NCI-H345 (cell line): ENCODE measurements at places on chromosomes 3 and 15.

GRCh38 chr3:149496891-149497290 lies 22.4 kb downstream of the TM4SF4 start:
- no peak for DNase-seq

- no peak for DNase-seq
Measured at GRCh38 chr15:51121118-51121517, 26.4 kb upstream of the TNFAIP8L3 start.

DNA sequence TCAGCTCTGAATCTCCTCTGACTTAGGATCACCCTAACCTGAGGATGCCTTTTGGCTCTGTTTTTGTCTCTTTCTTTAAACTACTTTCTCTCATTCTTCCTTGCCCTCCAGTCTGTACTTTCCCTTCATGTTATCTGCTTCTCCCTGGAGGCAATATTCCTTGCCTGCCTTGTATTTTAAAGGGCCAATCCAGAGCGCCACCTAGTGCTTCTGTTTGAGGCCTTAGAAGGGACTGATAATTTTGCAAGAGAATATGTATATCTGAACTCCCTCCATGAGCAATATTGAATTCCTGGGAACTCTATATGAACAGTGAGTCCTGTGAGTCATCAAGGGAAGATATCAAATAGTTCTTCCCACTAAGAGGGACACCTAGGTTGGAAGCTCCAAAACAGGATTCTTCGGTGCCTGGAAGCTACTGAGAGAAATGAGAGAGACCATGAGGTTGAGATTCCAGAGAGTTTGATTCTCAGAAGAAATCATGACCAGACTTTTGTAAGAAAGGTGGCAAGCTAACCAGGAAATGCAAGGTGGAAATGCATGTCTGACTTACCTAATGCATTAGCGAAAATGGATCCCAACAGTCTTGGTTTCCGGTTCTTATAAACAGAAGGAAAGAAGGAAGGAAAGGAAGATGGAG lies 203.8 kb upstream of the CD96 start:
- no peak for DNase-seq

DNA sequence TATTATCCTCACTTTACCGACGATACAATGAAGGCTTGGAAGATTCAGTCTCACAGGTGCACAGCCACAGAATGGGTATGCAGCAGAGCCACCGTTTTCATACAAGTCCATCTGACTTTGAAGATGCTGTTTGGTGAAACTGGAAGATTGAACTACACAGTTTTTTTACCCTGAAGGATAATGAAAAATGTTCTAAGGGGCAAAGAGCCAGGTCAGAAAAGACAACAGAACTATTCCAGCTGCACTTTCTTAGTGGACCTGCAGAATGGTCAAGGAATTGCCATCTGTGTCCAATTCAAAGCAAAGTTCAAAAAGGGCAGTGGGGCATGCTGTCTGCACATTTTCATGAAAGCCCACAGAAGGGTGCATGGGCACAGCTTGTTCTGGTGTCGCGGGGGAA lies 127.6 kb upstream of the PDZRN3 start:
- DNase-seq = no peak

- no peak for DNase-seq
Measured at GRCh38 chr3:125068265-125068664, 12.5 kb upstream of the HEG1 start.

DNA sequence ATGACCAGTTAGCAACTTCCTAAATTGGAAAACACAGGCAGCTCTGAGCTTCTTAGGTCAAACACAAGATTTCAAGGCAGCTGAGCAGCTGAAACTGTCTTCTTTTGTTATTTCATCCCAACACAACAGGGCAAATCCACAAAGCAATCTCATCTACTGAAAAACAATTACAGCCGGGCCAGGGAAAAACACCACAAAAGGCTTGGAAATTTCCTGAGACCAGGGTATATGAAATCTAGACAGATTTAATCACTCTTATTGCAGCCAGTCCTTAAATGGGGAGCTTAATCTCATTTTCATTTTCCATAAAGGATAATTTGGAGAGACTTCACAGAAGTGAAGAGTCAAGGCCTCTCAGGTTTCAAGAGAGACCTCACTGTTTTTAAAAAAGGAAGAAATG lies 181.8 kb downstream of the SSR3 start:
- DNase-seq = no peak

DNA sequence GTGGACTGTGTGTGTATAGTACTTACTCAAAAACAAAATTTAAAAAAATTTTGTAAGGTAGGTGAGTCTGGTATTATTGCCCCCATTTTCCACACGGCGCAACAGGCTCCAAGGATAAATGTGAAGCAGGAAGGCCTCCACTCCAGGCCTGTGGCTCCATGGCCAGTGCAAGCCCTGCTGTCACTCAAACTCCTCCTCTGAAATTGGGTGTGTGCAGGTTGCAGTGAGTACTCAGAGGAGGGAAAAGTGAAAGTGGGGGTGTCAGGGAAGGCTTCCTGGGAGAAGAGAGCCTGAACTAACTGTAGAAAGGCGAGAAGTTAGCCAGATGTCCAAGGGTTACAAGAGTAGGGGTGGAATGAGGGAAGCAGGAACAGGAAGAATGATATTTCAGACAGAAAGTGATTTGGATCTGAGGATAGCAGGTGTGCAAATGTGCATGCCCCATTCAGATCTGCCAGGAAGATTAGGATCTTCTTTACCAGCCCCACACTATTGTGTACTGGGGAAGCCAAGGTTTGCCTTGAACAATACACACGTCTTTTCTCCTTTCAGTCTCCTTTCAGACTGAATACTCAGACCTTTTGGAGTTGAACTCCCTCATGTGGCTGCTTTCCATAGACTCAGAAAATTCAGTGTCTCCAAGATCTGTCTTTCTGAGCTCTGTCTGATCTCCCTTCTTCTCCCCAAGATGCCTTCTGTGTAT lies 48.7 kb upstream of the RYK start:
- DNase-seq = no peak

- DNase-seq = no peak
Measured at GRCh38 chr3:71121429-71122167, 461.9 kb downstream of the FOXP1 start.

GRCh38 chr15:42465520-42466259 lies 25.3 kb downstream of the ZNF106 start:
- no peak for DNase-seq

- peak; percentile 87 for DNase-seq
Measured at GRCh38 chr3:168095611-168096209, at the start of gene GOLIM4. Gene GOLIM4 (minus strand): TSS chr3:168095924. CDS start chr3:168095285, 639 bp downstream.

- no peak for DNase-seq
Measured at GRCh38 chr3:97259263-97259662, 444.9 kb downstream of the EPHA6 start.

DNA sequence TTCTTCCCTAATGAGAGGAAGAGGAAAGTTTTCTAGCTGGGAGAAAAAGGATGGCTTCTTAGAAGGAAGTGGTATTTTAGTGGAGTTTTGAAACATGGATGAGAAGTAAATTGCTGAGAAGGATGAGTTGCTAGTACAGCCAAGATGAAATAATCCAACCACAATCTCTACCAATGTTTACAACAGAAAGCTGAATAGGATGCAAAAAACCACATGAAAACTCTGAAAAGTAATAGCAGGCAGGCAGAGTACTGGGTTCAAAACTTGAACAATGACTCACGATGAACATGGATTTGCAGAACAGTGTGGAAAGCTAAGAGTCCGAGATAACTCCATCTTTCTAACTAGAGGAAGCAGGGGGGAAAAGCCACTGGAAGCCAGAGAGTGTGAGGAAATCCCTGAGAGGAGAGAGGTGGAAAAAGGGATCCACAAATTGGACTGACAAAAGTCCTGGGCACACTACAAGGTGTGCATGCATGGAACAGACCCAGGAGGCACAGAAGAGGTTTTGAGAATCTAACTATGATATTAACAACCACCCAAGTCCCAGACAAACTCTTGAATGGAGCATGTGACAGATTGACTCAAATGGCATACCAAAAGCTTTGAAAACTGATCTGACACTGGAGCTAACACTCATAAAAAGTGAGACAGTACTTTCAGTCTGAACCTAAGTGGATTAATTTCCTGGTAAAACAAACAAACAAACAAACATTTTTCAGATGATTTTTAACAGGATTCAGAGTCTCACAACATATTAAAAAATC lies 76.7 kb downstream of the ST6GAL1 start:
- no peak for DNase-seq

DNA sequence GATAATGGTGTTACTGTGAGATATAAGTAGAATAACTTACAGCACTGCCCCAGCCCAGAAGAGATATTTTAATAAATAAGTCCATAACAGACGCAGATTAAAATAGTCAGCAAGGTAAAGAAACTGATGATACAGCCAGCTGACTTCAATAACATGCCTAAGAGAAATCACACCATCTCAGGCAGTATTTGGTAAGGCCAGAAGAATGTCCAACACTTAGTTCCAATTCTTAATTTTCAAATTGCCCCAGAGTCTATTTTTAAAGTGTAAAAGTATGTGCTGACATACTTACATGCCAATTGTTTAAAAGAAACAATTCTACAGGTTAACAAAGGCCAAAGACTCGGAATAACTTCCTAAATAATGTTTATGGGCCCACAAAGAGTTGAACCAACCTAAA lies 1.6 kb downstream of the GNB4 start:
- no peak for DNase-seq

- no peak for DNase-seq
Measured at GRCh38 chr3:17775073-17775472, 32.6 kb upstream of the TBC1D5 start.

DNA sequence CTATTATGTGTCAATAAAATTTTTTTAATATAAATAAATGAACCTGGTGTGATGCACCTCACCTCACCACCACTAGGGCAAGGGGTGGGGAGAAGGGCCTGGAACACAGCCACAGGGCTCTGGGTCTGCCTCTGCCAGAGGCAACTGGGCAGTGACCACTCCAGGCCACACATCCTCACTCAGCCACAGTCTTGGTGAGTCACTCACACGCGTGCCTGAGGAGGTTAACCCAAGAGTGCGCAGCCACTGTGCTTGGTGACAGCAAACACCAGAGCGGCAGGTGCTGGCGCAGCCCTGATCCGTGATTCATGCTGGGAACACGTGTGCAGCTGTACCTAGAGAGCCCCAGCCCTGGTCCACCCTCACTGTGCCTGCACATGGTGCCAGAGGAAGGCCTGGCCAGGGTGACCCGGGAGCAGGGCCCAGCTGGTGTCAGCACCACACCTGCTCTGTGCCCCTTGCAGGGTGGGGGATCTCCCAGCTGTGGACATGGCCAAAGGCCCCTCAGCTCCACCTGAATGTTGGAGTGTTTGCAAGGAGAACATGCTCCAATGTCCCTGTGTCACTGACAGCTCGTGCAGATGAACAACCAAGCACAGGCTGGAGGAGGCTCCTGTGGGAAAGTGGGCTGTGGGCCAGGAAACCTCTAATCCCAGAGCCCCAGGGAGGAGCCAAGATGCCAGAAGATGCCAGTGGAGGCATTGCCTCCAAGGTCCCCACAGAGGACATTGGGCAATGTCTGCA lies 2.1 kb downstream of the SLC41A3 start:
- DNase-seq = peak; percentile 49

DNA sequence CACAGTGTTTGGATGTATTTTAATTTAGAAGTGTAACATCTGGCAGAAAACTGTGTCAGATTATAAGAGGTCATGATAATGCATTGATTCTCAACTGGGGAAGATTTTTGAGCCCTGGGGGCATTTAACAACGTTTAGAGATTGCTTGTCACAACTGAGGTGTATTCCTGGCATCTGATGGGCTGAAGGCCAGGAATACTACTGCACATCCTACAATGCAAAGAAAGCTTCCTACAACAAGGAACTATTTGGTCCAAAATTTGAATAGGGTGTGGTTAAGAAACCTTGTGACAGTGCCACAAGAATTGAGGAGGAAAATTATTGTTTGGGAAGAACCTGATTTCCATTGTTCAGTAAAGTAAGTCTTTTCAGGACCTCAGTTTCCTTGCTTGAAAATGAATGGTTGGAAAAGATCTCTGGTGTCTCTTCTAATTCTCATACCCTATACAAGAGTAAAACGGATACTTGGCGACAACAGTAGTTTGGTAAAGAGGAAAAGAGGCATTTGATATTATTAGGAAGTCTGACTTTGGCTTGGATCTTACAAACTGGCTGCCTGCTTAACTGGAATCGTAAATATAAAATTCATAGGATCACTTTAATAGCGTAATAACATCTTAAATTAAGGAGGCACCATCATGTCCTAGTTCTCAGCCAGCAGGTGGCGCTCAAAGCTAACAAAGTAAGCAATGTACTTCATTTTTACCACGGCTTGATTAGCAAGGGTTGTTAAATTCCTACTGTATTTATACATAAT lies 4.3 kb downstream of the DAZL start:
- peak; percentile 68 for DNase-seq

DNA sequence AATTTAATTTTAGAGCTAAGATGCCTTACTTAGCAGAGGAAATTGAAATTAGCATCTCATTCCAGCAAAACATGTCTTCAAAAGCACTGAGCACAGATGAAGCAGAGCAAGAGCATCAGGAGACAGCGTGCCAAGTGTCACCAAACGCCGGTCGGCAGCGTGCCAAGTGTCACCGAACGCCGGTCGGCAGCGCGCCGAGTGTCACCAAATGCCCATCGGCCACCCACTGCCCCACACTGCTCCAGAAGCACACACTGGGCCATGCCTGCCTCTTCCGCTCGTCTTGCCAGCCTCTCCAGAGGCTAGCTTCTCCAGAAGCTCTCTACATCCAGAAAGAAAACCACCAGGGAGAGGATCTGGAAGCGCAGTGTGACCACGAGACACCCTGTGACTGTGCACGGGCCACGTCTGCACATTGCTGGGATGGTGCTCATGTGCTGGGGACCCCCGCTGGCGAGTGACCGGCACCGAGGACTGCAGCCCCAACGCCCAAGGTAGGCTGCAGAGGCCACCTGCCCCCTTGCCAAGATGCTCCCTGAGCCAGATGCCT lies 37.8 kb downstream of the CYFIP1 start:
- DNase-seq = no peak

GRCh38 chr3:108125550-108126071 lies 34.8 kb upstream of the CD47 start:
- DNase-seq = peak; percentile 69

GRCh38 chr15:77557144-77557543 lies 75.6 kb downstream of the LINGO1 start:
- DNase-seq = no peak

GRCh38 chr3:13666781-13667709 lies 118.1 kb downstream of the FBLN2 start:
- no peak for DNase-seq
